Stimulated activated CD8-positive, alpha-beta memory T cell treated with anti-CD3 and anti-CD28 coated beads, Interleukin-2, amount 100 ng/mL, for 48 hours (primary cell): ENCODE measurements at places on chromosomes 4 and X.

GRCh38 chr4:6123976-6124375, 76.4 kb downstream of the JAKMIP1 start:
- DNase-seq = no peak

- no peak for DNase-seq
Observed at GRCh38 chr4:132334081-132334480, 815.0 kb upstream of the PCDH10 start.

- no peak for DNase-seq
Observed at GRCh38 chr4:82282875-82283274, 90.9 kb downstream of the HNRNPD start.

- DNase-seq = no peak
Observed at GRCh38 chrX:124338733-124339514, 6.5 kb downstream of the TEX13D start.

DNA sequence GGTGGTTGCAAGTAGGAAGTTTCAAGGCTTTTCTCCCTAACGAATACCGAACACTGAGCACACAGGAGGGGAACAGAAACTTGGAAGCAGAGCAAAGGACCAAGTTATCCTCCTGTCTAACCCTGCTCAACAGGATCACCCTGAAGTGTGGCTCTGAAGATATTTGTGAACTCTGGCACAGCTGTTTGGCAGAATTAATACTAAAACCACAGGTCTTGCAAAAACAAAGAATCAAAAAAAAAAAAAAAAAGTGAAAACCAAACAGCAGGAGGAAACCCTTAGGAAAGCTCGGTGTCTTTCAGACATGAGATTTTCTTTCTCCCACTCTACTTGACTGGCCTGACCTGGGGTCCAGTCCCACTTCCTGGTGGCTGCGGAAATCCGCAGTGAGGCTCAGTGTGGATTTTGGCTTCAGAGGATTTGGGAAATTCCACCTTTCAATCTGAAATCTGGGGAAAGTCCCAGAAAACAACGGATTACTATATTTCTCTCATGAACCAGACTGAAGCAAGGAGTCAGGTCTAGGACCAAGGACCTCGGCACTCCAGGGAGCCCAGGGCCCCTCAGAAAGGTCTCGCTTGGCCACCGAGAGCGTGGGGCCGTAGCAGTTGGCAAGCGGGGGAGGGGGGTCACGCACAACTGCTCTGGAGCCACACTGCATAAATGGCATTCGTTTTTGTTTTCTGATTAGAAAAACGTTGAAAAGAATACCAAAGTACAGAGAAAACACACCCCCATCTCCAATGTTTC, 867 bp downstream of the TIFA start:
- DNase-seq = no peak

- DNase-seq = no peak
Observed at GRCh38 chr4:131251321-131251720, 1897.8 kb upstream of the PCDH10 start.

GRCh38 chr4:113678641-113679040, 82.9 kb downstream of the CAMK2D start:
- DNase-seq = no peak

DNA sequence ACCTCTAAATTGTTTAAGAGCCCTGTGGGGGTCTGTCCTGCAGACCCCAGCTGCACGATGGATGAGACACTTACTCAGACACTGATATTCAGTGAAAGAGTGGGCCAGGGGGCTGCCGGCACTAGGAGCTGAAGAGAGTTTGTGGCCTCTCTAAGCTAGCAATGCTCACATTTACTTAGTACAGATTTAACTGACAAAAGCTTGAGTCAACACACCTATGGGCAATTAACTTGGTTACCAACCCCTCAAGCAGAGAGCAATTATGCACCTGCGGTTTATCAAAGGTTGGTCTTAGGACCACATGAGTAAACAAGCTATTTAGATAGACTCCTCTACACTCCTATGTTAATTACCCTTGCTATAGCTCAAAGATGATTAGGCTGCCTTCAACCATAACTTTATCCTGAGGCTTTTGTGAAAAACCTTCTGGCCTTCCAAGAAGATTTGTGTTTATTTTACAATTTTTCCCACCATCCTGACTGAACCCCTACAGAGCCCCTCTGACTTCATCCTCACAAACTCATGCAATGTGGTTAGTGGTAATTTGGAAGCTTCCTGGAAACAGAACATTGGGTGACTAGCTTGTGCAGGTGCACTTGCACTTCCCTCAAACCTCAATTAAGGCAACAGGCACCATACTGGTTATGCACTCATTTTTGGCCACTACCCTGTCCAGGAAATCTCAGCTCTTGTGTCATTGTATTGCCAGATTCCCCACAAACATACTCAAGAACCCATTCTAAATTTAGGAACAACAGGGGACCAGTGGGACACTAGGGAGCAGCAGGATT, 234.4 kb upstream of the ITM2A start:
- DNase-seq = no peak

DNA sequence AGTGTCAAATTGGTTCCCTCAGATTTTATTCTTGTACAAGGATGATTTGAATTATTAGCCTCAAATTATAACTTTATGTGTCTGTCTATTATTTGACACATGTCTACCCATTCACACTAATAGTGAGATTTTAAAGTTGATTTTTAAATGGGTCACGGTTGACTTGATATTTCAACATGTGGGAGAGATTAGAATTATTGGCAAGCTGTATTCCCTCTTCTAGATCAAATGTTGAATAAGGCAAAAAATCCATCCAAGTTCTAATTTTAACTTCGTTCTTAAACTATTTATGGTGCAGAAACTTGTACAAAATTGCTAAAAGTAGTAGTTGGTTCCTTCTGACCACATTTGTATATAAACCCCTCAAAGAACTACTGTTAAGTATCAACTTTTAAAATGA, 1498.0 kb downstream of the STIM2 start:
- DNase-seq = no peak

- no peak for DNase-seq
Observed at GRCh38 chr4:155632310-155632840, 34.3 kb upstream of the GUCY1A1 start.

DNA sequence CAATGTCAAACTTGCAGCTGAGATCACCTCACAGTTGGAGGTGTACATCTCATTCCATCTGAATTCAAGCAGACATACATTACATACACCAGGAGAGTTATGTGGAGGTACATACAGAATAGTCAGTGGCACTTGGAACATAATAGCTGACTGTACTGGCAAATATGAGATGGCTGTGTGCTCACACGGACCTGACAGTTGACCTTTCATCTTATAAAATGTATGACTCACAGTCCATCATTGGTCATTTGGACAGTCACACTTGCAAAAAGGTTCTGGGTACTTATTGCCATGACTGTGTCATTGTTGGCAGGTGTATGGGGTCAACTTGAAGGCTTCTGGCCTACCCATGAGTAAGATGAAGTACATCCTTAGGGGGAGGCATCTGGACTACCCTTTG, 88.6 kb upstream of the WDR1 start:
- DNase-seq = no peak

- peak; percentile 18 for DNase-seq
Observed at GRCh38 chrX:47831788-47832187, 4.9 kb upstream of the ZNF81 start.

DNA sequence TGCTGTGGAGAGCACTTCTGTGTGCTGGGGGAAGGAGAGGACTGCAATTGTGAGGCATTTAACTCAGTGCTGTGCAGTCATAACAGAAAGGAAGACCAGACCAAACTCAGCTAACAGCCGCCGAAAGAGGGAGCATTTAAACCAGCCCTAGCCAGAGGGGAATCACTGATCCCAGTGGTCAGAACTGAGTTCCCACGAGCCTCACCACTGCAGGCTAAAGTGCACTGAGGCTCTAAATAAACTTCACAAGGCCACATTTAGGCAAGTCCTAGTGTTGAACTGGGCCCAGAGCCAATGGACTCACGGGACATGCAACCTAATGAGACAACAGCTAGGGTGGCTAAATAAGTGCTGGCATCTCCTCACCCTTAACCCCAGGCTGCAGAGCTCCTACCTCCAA, 20.4 kb downstream of the IQCM start:
- no peak for DNase-seq

GRCh38 chr4:77022560-77023179, 53.1 kb downstream of the CCNI start:
- no peak for DNase-seq

- DNase-seq = no peak
Observed at GRCh38 chr4:52091801-52092200, 40.7 kb downstream of the SPATA18 start.

DNA sequence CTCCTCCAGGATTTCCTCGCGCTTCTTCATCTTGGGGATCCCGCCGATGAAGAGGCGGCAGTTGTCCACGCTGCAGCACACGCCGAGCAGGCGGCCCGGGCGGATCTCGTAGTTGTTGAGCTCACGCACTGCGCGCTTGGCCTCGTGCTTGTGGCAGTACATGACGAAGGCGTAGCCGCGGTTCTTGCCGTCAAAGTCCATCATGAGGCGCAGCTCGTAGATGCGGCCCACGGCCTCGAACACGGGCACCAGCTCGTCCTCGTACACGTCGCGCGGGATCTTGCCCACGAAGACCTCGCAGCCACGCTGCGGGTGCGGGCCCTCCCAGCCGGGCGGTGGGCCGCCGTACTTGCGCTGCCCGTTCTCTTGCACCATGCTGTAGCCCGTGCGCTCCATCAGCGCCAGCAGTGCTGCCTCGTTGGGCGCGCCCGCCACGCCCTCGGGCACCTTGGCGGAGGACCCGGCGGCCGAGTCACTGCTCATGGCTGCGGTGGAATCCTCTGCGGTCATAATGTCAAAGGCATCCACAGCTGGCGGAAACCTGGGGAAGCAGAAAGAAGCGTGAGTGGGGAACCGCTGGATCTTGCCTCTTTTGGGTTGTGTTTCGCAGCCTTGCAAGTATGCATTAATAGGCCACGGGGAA, 103.4 kb downstream of the CHRNA9 start:
- no peak for DNase-seq

- no peak for DNase-seq
Observed at GRCh38 chr4:113080050-113080449, 30.6 kb downstream of the ANK2 start.

GRCh38 chrX:104712515-104712914, 146.5 kb downstream of the IL1RAPL2 start:
- no peak for DNase-seq

DNA sequence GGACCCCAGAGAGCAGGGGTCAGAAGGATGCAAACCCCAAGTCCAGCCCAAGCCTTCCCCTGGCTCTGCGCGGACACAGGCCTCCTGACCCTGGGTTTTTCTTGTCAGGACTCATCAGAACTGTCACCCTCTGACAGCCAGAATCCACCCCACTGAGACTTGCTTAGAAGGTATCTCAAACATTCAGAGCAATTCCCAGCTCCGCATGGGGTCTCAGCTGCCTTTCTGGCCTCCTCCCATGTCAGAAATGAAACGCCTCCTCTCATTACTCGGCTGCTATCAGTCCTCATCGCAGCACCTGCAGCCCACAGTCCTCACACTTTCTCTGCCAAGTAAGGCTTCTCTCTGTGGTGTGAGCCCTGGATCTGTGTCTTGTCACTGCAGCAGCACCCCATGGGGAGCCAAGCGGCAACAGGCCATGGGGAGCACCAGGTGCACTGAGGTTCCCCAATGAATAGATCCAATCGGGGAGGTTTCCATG, 97.8 kb downstream of the WFS1 start:
- no peak for DNase-seq

DNA sequence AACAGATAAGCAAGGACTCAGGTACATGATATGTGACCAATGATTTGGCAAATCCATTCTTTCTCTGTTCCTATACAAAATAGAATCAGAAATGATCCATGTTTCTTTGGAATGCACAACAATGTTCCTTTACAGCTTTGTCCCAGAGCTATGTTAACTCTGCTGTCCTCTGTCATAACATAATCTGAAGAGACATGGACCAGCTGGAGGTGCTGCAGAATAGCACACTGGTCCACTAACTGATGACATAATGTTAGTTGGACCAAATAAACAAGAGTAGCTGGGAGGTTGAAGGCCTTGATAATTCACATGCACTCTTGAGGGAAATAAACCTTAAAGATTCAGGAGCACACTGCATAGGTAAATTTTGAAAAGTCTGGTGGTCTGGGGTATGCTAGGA, 23.0 kb upstream of the DHX15 start:
- DNase-seq = no peak

DNA sequence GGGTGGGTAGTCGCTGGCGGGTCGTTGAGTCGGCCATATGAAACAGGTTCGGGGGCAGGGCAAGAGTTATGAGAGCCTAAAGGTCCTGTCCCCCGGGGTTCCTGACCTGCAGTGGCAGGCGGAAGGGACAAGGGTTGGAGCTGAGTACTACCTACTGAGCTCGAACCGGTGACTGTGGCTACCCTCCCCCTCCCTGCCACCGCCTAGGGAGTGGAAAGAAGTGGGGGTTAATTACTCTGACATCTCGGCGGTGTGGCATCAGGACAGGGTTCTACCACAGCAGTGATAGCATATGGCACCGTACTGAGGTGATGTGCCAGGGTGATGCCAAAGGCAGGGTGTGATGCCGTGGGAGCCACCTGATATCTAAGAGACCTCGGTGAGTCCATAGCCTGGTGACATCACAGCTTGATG, 307 bp downstream of the ATG4A start:
- DNase-seq = no peak

- DNase-seq = no peak
Observed at GRCh38 chrX:4844376-4844775, 1130.9 kb upstream of the PRKX start.

GRCh38 chr4:142960867-142961644, 115.0 kb upstream of the INPP4B start:
- no peak for DNase-seq

GRCh38 chrX:1743105-1743504, 128.2 kb downstream of the ASMT start:
- DNase-seq = no peak

DNA sequence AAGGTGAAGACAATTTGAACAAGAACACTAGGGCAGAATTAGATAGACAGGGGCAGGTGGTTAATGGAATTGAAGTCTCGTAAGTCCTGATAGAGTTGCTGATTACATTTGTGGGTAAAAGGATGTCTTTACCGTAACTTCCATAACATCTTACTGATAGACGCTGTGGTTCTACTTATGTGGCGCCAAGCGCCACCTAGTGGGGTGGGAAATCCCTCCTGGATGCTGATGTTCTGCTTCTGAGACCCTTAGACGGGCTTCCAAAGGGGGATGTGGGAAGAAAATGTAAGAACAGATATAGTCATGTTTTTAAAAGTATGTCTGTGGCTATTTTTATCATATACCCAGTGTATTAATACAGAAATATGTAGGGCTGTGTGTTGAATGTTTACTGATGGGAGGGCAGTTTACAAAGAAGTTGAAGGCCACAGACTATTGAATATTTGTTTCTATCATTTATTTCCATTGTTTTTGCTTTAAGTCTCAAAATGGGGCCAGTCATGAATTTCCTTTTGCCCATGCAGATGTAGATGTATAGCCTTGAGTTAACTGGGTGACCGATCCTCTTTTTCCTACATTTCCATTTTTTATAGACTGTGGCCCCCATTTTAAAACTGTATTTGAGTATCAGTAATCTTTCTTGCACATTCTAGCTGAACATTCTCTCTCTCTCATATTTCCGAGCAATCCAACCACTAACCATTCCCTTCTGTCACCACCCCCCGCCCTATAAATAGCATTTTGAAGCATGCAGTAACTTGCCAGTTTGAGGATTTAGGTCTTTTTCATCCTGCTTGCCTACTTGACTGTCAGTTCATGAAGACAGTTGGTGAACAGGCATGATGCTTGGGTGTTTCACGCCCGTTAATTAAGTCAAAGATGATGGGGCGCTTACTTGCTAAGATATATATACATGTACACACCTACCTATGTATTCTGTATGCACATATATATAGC, 12.1 kb upstream of the TLR8 start:
- peak; percentile 8 for DNase-seq
